ENCODE measurements at places on chromosomes 4 and X.

GRCh38 chr4:98300706-98301105 lies 39.5 kb downstream of the RAP1GDS1 start:
- no peak for DNase-seq

- DNase-seq = no peak
Observed at GRCh38 chr4:123651066-123651465, 254.5 kb downstream of the SPRY1 start.

DNA sequence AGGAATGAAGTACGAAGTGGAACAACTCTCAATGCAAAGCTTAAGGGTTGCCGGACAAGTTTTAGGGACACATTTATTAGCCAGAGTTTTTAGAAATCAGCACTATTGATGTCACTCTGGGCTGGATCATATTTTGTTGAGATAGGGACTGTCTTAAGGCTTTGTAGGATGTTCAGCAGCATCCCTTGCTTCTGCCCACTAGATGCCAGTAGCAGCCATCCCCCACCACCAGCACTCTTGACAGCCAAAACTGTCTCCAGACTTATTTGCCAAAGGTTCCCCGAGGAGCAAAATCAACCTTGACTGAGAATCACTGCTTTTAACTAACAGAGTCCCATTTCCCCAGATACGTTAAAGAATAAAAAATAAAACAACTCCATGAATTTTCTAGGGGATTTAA lies 1497.3 kb downstream of the STIM2 start:
- DNase-seq = no peak

DNA sequence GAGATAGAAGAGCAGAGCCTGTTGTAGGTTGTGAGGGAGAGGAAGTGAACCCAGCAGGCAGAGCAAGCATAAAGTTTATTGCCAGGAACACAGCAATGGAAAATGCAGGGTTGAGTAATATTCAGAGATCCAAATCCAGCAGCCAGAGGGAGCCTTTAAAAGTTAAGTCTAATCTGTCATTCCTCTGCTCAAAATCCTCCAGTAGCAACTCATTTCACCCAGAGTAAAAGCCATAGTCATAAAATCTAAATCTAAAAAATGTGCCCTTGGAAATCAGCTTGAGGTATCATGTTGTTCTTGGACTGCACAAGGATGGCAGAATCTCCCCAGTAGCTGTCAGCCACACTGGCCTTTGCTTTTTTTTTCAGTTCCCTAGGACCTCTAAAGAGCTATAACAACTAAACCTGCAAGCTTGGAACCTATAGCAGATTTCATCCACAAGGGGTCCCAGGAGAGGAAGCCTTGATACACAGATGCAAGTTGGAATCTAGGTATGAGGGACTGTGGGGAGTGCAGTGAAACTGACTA lies 62.9 kb upstream of the FRAS1 start:
- no peak for DNase-seq

DNA sequence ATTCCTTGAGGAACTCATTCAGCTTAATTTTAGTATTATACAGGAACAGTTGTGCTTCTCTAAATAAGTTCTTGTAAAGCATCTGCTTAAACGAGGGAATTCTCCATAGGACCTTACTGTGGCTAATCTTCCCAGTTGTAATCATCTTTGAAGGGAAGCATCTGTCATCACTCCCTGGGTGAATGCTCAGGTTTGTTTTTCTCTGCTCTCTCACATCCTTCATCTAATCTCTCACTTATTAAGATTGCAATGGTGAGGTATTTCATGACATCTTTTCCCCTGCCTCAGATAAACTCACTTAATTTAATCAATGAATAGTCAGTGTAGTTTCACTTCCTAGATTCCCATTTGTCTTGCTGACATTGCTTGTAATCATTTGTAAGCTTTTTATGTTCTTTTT lies 121.8 kb upstream of the ADAMTS3 start:
- no peak for DNase-seq

DNA sequence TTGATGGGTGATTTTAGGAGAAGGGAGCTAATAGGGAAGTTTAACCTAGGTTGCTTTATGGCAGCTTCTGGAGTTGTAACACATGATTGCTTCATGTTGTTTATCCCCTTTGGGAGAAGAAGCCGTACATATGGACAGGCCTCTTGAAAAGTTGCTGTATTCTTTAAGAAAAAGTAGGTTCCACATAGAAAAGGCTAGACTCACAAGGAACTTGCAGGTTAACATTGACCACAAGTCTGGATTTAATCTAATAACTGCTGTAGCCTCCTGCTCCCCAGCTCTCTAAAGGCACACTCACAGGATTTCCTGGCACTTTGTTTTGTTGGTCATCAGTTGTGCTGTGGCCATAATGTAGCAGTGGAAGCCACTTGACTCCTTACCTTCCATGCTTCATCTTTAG lies 19.7 kb downstream of the FNIP2 start:
- no peak for DNase-seq

GRCh38 chr4:34720571-34720970 lies 1523.7 kb downstream of the ARAP2 start:
- DNase-seq = no peak

- no peak for DNase-seq
Observed at GRCh38 chrX:6095469-6095868, 133.2 kb downstream of the NLGN4X start.

DNA sequence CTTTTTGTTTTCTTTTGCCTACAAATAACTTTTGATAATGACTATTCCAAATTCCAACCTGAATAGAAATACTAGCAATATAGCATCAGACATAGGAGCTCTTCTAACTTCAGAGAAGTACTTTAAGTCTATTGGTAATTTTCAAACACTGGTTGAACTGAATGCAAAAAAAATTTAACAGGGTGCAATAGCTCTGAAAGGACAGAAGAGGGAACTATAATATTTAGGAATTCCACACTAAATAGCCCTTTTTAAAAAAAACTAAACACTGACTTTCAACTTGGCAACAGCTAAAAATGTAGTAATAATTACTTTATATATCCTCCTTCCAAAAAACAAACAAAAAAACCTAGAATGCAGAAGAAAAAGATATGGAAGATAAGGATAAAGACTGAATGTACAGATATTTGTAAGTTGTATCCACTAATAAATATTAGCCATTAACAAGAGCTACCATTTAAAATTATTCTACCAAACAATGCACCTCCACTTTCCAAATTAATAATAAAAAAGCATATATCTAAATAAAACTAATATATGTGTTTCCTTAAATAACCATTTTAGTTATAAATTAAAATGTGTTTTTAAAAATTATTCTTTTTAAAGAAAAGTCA lies 81.4 kb downstream of the FBXW7 start:
- DNase-seq = no peak

DNA sequence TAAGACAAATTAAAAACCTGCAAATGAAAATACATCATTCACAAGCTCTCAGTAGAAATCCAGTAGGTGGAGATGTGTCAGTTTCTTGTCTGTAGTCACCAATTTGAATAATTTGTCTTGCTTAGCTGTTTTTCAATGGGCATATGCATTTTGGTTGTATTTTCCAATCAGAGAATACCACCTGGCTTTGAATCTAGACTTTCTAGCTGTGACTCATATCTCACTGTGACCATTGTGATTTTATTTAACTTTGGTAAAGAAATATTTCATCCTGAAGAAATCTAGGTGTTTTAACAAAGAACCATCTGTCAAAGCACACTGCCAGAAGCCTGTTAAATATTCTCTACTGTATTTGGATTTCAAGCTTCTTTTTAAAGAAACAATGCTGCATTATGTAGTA lies 1650.6 kb upstream of the IGFBP7 start:
- no peak for DNase-seq

GRCh38 chr4:153257151-153257620 lies 52.9 kb downstream of the TRIM2 start:
- peak; percentile 74 for DNase-seq

GRCh38 chr4:183924362-183925044 lies 19.4 kb downstream of the STOX2 start:
- no peak for DNase-seq

DNA sequence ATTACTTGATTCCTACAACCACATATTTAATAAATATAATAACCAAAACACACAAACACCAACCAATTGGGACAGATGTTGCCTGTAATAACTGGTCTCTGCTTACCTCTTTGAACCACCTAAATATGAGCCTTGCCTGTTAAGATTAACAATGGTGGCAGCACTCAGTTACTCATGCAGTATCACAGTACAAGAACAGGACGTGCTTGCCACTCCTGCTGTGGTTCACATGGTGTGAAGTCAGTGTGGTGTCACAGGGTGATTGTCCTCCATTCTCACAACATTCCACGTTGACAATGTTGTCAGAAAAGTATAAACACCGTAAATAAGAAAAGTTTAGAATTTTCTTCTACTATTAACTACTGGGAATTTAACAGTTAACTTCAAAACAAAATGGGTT lies 365.0 kb downstream of the PPP3CA start:
- DNase-seq = no peak

DNA sequence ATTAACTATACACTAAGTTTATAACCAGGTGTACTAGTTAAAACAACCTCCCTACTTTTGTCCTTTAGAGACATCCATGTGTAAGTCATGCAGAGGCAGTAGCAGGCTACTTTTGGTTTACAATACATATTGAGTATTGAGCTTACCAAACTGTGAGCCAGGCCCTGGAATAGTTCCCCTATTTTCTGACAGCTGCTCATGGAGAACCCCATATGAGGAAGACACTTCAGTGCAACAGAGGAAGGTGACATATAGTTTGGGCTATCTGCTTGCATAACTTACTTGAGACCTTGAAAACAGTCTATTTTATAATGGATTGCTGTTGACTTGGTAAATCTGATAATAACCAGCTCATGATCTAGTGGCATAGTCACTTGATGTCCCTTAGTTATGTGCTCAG lies 190.5 kb downstream of the SH3BGRL start:
- no peak for DNase-seq

GRCh38 chr4:66736606-66737005 lies 808.7 kb downstream of the CENPC start:
- DNase-seq = no peak

DNA sequence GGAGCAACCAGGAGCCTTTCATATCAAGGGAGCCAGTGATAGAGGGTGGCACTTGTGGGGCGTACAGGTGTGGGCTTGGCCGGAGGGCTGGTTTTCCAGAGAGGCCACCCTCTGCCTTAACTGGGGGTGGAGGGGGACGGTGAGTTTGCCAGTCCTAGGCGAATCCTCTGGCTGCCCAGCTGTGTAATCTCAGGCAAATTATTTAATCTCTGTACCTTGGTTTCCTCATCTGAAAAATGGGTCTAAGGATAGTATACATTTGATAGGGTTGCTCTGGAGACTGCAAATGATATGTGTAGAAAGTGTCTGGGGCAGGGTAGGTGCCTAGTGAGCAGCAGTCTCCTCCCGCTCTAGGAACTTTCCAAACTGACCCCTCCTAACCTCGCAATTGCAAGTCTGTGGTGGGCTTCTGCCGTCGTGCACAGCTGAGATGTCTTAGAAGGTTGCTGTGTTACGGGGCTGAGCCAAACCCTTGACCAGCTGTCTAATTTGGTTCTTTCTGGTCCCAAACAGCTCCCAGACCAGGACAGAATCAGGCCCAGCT lies 3.8 kb upstream of the CXCR3 start:
- DNase-seq = no peak

DNA sequence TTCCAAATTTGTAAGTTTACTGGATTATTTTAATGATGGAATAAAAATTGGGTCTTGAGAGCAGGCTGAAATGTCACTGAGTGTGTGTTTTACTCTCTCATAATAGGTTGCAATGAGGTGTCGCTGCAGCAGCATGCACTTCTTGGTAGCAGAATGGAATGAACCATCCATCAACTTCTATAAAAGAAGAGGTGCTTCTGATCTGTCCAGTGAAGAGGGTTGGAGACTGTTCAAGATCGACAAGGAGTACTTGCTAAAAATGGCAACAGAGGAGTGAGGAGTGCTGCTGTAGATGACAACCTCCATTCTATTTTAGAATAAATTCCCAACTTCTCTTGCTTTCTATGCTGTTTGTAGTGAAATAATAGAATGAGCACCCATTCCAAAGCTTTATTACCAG lies 2.6 kb downstream of the SAT1 start:
- DNase-seq = no peak

GRCh38 chr4:119794113-119794512 lies 165.5 kb upstream of the PDE5A start:
- no peak for DNase-seq

- DNase-seq = no peak
Observed at GRCh38 chr4:73378887-73379286, 25.2 kb upstream of the ALB start.

DNA sequence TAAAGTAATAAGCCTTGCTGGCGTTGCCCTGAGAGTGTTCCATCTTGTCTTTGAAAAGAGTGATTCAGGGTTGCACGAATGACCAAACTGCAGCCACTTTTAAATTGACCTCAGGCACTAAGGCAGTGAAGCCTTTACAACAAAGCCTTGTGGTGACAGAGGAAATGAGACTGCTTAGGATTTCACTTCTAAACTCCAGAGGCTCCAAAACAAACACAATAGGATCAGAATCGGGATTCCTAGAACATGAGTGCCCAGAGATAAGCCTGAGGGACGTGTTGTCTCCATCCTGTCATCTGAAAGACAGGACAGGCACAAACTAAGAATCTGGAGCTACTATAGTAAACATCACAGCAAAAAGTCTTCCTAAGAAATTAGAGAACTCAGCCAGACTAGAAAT lies 405.2 kb downstream of the PPARGC1A start:
- no peak for DNase-seq

DNA sequence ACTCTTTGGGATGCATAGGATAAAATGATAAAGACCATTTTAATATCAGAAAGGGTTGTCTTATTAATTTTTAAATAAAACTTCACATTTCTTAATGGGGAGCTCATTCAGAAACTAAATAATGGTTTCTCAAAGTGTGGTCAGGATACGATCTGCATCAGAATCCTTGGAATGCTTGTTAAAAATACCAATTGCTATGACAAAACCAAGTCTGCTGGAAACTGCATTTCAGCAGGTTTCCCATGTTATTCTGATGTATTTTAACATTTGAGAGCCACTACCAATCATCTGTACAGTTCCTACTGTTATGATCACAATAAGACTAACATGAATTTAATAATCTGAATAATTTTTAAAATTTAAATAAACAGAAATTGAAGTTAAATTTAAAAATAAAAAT lies 115.1 kb downstream of the SOWAHB start:
- DNase-seq = no peak

GRCh38 chr4:149398993-149399392 lies 416.6 kb downstream of the IQCM start:
- no peak for DNase-seq

GRCh38 chr4:25452081-25452480 lies 75.0 kb downstream of the ANAPC4 start:
- no peak for DNase-seq

DNA sequence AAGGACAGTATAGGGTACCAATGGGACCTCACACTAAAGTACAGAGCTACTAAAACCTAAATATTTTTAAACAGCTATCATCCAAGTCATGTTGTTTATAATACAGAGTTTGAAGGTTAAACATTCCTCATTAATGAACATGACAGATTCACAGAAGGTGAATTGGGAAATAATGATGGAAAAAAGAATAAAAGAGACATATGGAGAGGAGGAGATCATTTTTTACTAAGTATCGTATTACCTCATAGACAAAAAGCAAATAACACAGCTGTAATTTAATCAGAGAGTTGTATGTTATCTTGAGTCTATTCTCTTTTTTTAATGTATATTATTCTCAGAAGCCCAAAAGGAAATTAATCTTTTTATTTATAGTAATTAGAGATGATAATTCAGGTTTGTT lies 7.9 kb downstream of the PLK4 start:
- no peak for DNase-seq

GRCh38 chr4:67207941-67208441 lies 337.3 kb downstream of the CENPC start:
- no peak for DNase-seq

GRCh38 chr4:156293657-156294297 lies 340.1 kb upstream of the CTSO start:
- no peak for DNase-seq

- DNase-seq = no peak
Observed at GRCh38 chr4:37884855-37885487, 5.9 kb upstream of the TBC1D1 start.

GRCh38 chr4:86935566-86935852 lies 698 bp downstream of the AFF1 start:
- DNase-seq = no peak

Data from cerebellar nuclear complex (tissue), 1 donor.